ENCODE measurements at places on chromosomes 5 and 9.

DNA sequence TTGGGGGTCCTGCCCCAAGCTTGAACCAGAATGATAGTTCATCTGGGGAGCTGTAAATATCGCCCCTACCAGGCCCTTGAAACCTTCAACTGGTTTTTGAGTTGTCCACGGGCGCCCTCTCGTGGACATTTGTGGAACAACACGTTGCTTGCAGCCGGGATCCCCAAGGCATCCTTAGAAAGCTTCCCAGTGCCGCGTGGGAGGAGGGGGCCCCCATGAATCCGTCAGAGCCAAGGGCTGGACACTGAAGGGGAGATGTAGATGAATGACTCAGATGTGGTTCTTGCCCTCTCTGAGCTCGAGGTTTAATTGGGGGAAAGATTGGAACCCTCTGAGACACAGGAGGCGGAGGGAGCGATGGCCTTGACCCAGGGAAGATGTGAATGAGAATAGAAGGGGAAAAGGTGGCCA lies 31.8 kb upstream of the ORM1 start:
- peak; percentile 72 for DNase-seq

DNA sequence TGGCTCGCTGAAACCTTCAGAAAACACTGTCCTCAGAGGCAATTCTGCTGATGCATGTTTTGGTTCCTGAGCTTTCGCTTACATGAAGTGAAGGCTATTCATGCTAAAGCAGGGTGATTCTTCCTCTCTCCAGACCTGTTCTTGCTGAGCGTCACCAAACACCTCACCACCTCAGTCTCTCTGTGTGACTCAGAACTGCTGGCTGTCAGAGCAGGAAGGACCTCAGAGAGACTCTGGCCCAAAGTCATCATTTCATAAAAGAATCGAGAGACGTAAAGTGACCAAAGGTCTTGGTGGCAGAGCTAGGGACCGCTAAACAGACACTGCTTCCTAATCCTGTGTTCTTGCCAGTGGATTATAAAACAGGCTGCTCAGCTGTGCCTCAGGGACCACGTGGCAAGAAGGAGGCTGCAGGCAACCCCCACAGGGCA lies 73.8 kb downstream of the LHFPL2 start:
- DNase-seq = no peak

DNA sequence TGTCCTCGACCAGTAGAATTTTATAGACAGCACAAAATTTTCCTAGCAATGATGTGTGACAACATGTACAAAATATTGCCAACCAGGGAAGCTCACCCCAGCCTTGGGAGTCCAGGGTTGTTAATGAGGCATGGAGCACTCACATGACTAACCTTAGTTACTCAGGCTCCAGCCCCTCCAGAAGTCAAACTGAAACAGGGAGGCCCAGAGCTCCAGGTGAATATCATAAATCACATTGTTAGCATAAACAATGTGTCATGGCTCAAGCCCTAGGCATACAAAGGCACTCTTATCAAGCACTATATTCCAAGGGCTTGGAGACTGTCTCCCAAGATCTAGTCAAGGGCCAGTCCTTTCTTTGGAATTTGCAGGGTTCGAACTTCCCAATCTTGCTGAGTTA lies 44.4 kb downstream of the TNFAIP8 start:
- no peak for DNase-seq

DNA sequence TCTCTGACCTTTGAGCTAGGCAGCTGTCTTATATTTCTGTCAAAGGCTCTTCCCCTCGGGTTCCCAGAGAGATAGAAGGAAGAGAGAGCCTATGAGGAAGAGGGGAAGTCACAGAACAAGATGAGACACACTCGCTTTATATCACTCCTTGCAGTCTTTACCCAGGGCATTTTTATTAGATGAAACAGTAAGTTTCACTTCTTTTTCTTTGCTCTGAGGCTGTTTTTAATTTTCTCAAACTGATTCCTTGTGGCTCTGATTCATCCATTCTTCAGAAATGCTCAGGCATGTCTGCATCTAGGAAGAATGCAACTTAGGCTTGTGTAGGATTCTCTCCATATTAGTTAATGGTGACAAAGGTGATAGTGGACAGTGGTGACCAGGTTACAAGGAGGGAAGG lies 132.9 kb upstream of the CHD1 start:
- no peak for DNase-seq

DNA sequence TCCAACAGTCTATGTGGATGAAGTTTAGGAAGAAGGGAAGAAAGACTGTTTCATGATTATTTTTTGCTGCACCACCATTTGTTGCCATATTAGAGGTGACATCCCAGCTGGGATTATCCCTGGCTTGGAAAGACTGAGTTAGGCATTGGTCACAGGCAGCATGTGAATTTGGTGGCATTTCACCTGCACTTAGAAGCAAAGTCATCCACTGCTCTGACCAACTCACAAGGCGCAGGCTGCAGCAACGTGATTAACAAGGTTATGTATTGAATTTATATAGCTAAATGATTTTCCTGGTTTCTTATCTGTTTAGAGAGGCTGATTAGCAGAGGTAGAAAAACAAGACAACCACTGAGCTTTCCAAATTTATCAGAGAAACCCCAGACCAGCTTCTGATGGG lies 2.7 kb downstream of the FYB1 start:
- no peak for DNase-seq
